ENCODE measurements at places on chromosomes 1 and 21.

DNA sequence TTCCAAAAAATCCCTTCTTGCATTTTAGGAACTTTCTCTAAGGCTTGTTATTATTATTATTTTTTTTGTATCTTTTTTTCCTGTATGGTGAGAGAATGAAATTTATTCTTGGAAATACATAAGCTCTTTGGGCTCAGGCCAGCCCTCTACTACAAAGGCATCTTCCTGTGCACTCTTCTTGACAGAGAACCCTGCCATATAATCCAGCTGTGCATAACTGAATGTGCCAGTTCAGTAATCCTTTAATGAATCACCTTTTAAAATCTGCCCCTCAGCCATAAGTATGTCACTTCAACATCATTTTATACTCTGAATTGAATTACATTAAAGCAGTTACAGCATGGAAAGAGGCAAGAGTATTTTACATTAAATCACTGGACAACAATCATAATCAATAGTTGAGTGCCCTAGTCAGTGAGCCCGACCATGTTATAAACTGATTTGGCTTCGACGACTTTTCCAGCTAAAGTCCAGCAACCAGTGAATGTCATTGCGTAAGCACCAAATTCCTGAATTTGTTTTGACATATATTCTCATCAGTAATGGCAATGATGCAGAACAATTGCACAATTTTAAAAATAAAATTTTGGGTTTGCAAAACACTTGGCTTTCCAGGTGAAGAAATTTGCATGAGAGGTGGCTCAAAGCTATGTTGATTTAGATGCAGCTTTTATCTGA lies 59.2 kb upstream of the KCNK2 start:
- DNase-seq: no peak

DNA sequence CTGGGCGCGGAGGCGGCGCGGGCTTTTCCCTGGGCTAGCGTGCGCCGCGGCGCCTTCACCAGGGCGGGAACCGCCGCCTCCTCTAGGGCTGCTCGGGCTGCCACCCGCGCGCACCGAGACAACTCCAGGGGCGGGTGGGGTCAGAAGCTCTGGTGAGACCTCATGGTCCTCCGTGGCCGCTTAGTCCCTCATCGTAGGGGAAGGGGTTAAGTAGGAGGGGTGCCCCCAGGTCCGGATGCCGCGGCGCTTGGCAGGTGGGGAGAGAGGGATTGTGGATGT lies 559 bp downstream of the SERTAD4 start:
- DNase-seq: no peak

DNA sequence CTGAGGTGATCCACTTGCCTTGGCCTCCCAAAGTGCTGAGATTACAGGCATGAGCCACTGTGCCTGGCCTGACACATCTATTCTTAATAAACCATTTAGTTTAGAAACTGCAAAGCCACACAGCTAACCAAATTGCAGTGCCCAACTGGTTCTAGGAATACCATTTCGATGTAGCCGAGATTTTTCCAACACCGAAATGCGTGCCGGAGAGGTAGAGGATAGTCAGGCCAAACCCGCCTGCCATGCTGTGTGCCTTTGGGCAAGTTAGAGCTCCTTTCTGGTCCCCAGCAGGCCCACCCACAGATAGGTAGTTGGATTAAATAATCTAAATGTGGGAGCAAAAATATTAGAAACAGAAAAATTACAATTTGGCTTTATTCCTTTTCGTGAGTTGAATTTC lies 254.4 kb downstream of the FOXD2 start:
- DNase-seq: no peak

DNA sequence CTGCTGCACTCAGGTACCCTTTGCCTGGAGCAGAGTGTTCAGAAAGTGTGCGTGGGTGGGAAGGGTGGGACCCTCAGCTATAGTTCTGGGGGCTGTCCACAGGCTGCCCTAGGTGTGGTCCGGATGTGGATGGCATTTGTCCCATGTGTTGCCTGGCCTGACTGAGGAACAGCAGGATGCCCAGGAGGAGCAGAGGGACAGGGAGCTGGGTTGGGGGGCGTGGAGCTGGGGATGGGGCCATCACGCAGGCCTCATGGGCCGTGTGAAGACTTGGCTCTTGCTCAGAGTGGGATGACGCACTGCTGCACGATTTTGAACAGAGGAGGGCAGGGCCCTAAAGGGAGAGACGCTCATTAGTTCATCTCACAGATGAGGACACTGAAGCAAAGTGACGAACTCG lies 17.0 kb downstream of the C1orf115 start:
- no peak for DNase-seq

GRCh38 chr1:157472959-157473358 lies 79.4 kb downstream of the FCRL5 start:
- DNase-seq: no peak

DNA sequence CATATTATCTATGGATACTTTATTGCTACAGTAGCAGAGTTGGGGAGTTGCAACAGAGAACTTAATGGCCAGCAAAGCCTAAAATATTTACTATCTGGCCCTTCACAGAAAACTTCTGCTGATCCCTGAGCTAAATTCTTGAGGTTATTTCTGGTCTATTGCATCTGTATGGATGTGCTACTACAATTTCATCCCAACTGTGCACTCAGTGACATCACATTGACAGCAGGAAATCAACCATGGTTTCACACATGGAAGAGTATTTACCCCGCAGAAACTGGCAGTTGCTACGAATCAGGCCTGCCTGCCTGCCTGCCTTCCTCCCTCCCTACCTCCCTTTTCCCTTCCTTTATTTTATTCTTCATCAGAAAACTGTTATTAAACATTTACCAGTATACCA lies 12.1 kb downstream of the CLCA2 start:
- DNase-seq: no peak

GRCh38 chr1:237759377-237759776 lies 131.3 kb downstream of the ZP4 start:
- no peak for DNase-seq

DNA sequence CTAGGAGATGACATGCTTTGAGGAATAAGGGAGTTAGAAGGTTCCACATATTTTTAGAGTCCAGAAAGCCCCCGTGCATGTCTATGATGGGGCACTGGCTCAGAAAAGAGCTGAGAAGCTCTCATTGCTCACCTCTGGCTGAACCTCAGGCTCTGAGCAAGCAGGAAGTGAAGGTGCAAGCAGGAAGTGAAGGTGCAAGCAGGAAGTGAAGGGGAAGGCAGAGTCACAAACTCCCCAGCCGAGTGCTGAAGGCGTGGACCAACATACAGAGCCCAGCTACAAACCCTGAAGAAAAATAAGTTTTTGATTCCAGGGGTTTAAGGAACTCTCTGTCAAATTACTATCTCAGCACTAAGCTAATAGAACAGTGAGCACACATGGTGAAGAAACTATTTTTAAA lies 7.0 kb downstream of the KRTAP10-8 start:
- peak; percentile 71 for DNase-seq

GRCh38 chr1:176884286-176884685 lies 280.2 kb downstream of the ASTN1 start:
- DNase-seq: no peak

Data from activated naive CD4-positive, alpha-beta T cell treated with anti-CD3 and anti-CD28 coated beads, Interleukin-2, amount 10 ng/mL, durations not matched to agents 7 days and 5 days (primary cell).